ENCODE measurements at places on chromosomes 7 and 10.

DNA sequence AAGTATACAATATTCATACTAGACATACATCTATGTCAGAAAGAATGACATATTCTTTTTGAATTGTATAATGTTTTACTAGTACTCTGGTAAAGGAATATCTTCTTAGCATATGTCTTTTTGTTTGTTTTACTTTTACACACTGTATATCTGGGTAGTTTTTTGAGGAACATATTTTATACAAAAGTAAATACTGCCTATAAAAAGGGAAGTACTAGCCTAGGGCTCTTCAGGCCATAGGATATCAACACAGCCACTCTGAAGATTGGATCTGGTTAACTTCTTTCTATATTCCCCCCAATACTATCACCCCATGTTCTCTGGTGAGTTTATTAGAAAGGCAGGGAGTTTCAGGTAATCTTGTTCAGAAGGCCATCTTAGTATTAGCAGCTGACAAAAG is 134.6 kb downstream of the ZNF438 start:
- no peak for DNase-seq

GRCh38 chr10:35386594-35387174 is 50.4 kb downstream of the CCNY start:
- peak; percentile 62 for DNase-seq

DNA sequence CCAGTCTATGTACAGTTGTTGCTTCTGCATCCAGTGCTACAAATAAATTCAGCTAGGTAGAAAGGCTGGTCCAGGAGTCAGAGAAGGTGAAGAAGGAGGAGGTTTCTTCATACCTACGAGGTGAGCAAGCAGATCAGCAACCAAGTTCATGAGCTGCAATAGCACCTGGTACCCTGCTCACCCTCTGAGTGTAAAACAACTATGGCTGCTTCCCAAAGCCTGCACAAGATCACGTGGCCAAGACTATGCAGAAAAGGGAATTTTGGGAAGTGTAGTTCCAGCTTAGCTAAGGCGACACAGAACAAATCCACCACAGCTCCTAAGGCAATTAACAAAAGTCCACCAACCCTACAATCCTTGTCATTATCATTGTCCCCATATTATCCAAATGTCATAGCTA is 95.9 kb upstream of the AUTS2 start:
- DNase-seq = no peak

DNA sequence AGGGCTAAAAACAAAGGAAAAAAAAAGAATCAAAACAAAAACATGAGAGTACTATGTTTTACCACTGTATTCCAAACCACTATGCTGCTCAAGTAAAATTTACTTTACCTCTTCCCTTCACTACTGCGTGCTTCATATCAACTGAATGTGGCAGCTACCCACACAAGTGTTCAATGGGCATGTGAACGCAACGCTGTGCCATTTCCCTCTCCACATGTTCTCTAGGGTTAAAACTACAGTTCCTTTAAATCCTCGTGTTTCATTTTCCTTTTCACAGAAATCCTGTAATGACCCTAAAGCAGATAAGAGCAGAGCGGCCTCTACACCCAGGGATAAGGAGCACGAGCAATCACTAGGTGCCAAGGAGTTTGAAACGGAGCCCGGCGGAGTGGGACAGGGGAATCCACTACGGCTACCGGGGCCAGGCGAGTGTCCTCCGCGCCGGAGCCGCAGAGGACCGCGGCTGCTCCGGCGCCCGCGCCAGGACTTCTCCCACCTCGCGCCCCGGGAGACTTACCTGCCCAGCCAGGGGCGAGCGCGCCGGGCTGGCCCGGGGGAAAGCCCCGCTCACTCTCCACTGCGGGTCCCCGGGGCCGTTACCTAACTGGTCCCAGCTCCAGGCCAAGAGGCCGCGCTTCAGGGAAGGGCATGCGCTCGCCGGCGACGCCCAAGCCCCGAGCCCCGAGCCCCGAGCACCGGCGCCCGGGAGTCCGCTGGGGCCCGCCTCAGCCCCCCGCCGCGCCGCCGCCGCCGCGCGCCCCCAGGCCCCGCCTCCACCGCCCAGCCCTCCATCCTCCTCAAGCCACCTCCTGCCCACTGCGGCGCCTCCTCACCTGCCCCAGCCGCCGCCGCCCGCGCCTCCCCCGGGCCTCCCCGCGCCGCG is 711 bp downstream of the NAMPT start:
- peak; percentile 72 for DNase-seq

GRCh38 chr7:113071465-113071864 is 15.2 kb downstream of the GPR85 start:
- no peak for DNase-seq

DNA sequence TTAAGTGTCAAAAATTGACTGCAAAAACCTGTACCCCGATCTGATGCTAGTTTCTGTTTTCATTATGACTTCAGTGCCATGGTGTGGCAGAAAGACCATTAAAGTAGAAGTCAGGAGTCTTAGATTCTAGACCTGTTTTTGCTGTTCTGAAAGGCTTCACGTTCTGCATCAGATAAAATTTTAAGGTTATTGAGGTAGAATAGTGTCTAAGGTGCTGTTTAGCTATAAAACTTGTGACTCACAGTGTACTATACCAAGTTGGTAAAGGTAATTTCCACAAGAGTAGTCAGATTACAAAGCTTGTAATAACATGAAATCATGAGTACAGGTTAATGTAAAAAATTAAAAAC is 38.6 kb downstream of the ZNRF2 start:
- no peak for DNase-seq

GRCh38 chr7:155971180-155971770 is 159.0 kb upstream of the SHH start:
- no peak for DNase-seq

- DNase-seq = no peak
These were observed 56.8 kb upstream of the LANCL2 start for GRCh38 chr7:55308186-55308929.
